Activated CD4-positive, alpha-beta T cell treated with anti-CD3 and anti-CD28 coated beads, Interleukin-2, amount 10 ng/mL, durations not matched to agents 24 days and 14 days (primary cell): ENCODE measurements at places on chromosomes 7 and 10. TPM values are rescaled to one million over a fixed set of nuclear protein-coding genes. Genes with fewer than 3 reads are reported as not detected.

DNA sequence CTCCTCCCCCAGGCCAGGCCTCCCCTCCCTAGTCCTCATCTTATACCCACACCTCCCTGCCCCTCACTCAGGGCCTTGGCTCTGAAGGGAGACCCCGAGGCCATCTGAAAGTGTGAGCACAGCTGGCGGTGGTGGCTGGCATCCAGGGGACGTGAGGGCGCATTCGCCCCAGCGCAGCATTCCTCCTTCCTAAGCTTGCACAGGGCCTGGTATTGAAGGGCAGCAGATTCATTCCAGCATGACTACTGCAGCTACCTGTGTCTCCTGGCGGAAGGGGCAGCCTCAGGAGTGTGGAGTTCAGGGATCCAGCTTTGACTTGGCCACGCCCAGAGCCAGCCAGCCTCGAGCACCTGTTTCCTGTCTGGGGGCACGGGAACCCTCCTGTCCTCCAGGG lies 72.6 kb downstream of the PARP12 start:
- DNase-seq = no peak

DNA sequence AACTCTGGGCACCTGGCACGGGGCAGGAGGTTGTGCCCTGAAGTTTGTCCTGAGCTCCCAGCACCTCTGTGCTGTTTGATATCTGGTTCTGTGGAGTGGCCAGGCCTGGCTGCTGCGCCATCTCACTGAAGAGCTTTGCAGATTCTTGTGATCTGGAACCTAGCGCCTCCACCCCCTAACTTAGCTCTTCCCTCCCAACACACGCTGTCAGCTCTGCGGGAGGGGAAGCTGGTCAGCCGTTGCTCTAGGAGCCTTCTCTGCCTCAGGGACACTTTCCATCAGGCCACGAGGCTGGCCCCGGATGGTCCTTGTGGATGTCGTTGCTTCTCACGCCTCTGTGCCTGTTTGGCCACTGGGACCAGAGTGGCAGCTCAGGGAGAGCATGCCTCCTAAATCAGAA lies 213.2 kb downstream of the CCDC3 start:
- DNase-seq = no peak

GRCh38 chr10:100829097-100829870 lies 83.5 kb upstream of the SLF2 start:
- DNase-seq = no peak

DNA sequence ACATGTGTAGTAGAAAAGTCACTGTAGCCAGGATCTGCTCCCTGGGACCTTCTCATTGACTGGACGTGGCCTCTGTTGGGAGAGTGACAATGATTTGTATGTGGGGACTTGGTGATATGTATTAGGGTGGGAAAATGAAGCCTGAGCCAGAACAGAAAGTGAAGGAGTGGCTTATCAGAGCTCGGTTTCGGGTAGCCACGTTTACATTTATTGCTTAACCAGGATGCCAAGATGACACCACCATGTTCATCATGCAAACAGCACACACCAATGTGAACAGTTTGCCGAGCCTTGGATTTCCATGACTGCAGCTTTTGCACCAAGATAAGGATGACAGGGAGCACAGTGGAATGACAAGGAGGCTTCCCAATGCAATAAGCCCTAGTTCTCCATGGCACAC lies 112.8 kb upstream of the STK17A start:
- no peak for DNase-seq

GRCh38 chr10:26031300-26031699 lies 97.3 kb downstream of the MYO3A start:
- DNase-seq = no peak

DNA sequence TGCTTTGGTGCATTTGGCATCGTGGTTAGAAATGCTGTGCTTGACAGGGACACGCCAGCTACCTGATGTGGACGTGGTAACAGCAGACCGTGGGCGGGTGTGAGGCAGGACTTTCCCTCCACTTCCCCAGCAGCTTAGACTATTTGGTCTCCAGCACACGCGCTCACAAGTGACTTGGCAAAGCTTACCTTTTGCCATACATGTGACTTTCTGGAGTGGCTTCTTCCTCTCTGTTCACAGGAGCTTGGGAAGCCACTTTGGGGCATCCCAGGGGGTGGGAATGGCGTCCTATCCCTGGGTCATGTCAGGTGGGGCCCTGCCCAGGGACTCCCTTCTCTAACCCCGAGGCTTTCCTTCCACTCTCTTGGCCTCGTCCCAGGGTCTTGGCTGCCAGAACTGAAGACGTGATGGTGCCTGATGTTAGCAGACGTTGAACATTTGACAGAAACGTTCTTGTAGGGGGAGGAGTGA lies 228.7 kb upstream of the KLF6 start:
- DNase-seq = peak; percentile 72

- DNase-seq = no peak
Observed at GRCh38 chr7:132045002-132045401, 488.6 kb upstream of the PODXL start.

GRCh38 chr7:5477723-5478531 lies 54.3 kb upstream of the TNRC18 start:
- DNase-seq = no peak

DNA sequence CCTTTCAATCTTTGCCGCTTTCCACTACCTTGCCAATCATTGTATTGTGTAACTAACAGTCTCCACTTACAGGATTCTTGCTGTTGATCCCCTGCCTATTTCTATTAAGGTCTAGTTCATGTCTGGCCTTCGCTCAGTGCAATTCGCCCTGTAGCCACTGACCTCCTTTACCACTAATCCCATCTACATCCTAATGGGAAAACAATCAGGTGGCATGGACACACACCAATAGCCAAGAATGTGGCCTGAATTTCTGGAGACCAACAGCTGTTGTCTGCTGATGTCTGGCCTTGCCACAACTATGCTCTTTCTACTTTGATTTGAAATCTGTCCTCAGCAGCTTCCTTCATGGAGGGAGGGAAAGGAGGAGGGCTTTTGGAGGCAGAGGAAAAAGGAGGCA lies 546.2 kb downstream of the SORCS3 start:
- no peak for DNase-seq

- no peak for DNase-seq
Observed at GRCh38 chr10:70396140-70396539, 7.8 kb upstream of the EIF4EBP2 start.

GRCh38 chr10:20622531-20623211 lies 274.4 kb downstream of the NEBL start:
- DNase-seq = no peak

The RNF148 gene
- total RNA-seq = not detected in 2 replicates

The LSM8 gene
- total RNA-seq = 49.4 and 59.9 TPM in 2 replicates

The TMEM225B gene
- total RNA-seq = 0.50 and 0.61 TPM in 2 replicates

The FGL2 gene
- 1.7 and 1.8 TPM in 2 replicates for total RNA-seq

The LBX1 gene
- not detected in 2 replicates for total RNA-seq

The LRRD1 gene
- not detected in 2 replicates for total RNA-seq

The SPDYE1 gene
- not detected in 2 replicates for total RNA-seq
